ENCODE measurements at places on chromosomes 3 and 15. TPM values are rescaled to one million over a fixed set of nuclear protein-coding genes. Genes with fewer than 3 reads are reported as not detected.

Gene RTP1
- total RNA-seq, result not detected

DNA sequence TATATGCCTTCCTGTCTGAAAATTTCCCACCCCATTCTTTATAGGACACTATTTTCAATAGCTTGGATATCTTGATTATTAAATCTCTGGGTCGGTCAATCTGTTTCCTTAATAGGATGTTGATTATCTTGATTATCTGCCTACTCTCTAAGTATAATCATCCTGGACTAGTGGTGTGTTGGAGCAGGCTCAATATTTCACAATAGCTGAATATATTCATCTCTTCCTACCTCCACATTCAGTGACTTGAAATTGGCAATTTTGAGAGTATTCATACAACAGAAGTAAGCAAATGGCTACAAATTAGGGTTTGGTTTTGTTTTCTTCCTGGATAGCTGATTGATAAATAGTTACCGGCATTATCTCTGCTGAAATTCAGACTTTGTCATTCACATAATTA, 1162.6 kb downstream of the ROBO1 start:
- H3K27ac ChIP-seq, result no peak overlapping the region
- H3K4me1 ChIP-seq, result no peaks in the 10 kb centered on the region
- no peak overlapping the region for H3K4me3 ChIP-seq
- DNase-seq, result no peak

DNA sequence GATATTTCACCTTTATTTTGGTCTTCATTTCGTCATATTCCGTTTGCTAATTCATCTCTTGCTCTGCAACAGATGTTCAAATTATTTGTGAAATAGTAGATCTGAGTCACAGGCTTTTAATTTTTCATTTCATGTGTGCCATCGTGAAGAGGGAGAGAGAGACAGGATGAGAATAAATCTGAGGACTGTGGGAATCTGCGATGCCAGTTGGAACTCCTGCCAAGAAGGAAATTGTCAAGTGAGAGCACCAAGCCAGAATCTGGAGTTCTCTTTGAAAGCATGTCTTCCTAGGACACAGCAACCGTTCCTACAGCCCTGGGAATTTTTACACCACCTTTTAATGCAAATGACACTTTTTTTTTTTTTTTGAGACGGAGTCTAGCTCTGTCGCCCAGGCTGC, 48.8 kb downstream of the NSMCE3 start:
- H3K27ac ChIP-seq, result no peak overlapping the region
- no peak for DNase-seq
- no peaks in the 10 kb centered on the region for H3K4me1 ChIP-seq
- no peaks in the 10 kb centered on the region for H3K36me3 ChIP-seq
- peaks cover 13% of the 10 kb centered on the region for H3K27me3 ChIP-seq
- no peak overlapping the region for H3K4me3 ChIP-seq

DNA sequence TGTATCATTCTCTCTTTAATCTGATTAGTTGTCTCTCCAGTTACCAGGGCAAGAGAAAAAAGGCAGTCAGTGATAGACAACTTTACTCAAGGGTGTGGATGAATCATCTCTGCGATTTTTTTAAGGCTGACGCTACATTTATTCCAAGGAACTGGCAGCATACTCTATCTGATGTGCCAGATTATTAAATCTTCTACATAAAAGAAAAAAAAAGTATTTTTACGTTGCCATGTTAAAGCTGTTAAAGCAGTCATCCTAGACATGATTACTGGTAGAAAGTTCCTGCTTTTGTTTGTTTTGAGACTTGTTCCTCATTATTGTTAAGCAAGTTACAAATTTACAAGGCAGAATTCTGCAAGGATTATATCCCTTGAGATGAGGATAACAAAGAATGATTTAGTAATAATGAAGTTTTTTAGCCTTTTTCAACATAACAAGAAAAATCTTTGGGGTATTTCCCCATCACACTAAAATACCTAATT, 121.7 kb downstream of the CBLB start:
- peaks cover 10% of the 10 kb centered on the region for H3K4me1 ChIP-seq
- peaks cover 34% of the 10 kb centered on the region for H3K36me3 ChIP-seq
- no peak for DNase-seq
- H3K27ac ChIP-seq, result no peak overlapping the region
- H3K4me3 ChIP-seq, result no peak overlapping the region

GRCh38 chr3:41352510-41352909, 153.2 kb downstream of the CTNNB1 start:
- no peaks in the 10 kb centered on the region for H3K4me1 ChIP-seq
- no peak overlapping the region for H3K4me3 ChIP-seq
- no peak for DNase-seq
- H3K27me3 ChIP-seq, result no peaks in the 10 kb centered on the region
- no peak overlapping the region for H3K27ac ChIP-seq

Gene TIMP4
- 26.7 TPM for total RNA-seq

Gene KLHL40
- total RNA-seq, result 0.17 TPM

DNA sequence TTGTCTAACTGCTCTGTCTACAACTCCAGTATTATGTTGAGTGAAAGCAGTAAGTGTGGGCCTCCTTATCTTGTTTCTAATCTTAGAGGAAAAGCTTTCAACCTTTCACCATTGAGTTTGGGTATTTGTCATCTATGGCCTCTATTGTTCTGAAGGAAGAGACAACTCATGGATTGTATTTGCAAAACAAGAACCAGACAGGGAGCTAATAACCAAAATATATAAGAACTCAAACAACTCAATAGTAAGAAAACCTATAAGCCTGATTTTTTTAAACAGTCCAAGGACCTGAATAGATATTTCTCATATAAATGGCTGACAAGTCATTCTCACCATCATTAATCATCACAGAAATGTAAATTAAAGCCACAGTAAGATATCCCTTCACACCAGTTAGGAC, 113.0 kb downstream of the TAFA4 start:
- H3K27me3 ChIP-seq, result no peaks in the 10 kb centered on the region
- H3K4me1 ChIP-seq, result no peaks in the 10 kb centered on the region
- H3K36me3 ChIP-seq, result no peaks in the 10 kb centered on the region
- H3K27ac ChIP-seq, result no peak overlapping the region

- DNase-seq, result no peak
- peaks cover 22% of the 10 kb centered on the region for H3K4me1 ChIP-seq
- no peaks in the 10 kb centered on the region for H3K27me3 ChIP-seq
- H3K36me3 ChIP-seq, result no peaks in the 10 kb centered on the region
- H3K4me3 ChIP-seq, result no peak overlapping the region
Observed at GRCh38 chr3:102124704-102125103, 275.4 kb downstream of the NFKBIZ start.

GRCh38 chr3:181721046-181721875, 9.5 kb downstream of the SOX2 start:
- H3K27ac ChIP-seq, result peak overlapping the region; percentile 3
- H3K4me3 ChIP-seq, result no peak overlapping the region
- H3K4me1 ChIP-seq, result peaks cover 24% of the 10 kb centered on the region
- peaks cover 89% of the 10 kb centered on the region for H3K27me3 ChIP-seq
- H3K36me3 ChIP-seq, result no peaks in the 10 kb centered on the region
- DNase-seq, result no peak
